ENCODE measurements at places on chromosomes 7 and 10.
A peak's percentile ranks its signal among the peaks of the same experiment; 100 is the strongest.

GRCh38 chr10:128026615-128027300 lies 99.5 kb downstream of the MKI67 start:
- no peak for DNase-seq

GRCh38 chr10:978826-979421 lies 9.3 kb upstream of the GTPBP4 start:
- DNase-seq = no peak

- no peak for DNase-seq
These were observed 59.4 kb downstream of the SEMA3C start for GRCh38 chr7:80859272-80859970.

- DNase-seq = no peak
These were observed 98.4 kb upstream of the PTPRZ1 start for GRCh38 chr7:121774563-121774962.

DNA sequence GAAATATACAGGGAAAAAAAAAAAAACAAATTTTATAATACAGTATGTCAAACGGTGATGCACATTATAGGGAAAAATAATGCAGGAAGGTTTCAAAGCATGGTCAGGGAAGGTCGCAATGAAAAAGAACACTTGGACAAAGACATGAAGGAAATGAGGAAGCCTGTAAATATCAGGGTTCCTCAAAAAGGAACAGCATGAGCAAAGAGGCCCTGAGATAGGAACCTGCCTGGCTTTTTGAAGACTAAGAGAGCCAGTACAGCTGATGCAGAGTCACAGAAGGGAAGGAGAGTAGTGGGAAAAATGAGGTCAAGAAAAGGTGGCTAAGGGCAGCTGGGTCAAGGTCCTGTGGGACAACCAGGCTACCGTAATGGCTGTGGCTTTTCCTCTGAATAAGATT lies 1.9 kb downstream of the VPS41 start:
- DNase-seq = no peak

- DNase-seq = peak; percentile 43
These were observed 743 bp downstream of the RBM17 start for GRCh38 chr10:6089334-6090219.

GRCh38 chr7:5320802-5321396 lies 38.2 kb downstream of the SLC29A4 start:
- DNase-seq = no peak

DNA sequence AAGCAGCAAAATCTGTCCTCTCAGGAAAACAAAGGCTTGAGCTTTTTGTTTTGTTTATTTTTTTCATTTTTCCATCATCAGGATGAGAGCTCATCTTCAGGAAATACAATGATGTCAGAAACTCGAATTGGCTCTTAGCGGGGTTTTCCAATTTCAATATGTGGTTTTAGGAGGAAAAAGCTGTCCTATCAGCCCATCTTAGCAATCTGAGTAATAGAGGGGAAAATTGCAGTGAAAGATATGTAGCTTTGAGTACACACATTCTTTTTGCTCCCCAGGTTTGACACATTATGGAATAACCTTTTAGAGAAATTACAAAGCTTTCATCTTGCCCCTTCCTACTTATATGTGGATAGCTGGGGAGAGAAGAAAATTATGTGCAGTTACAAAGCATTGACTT lies 113.6 kb upstream of the MYO3A start:
- DNase-seq = no peak

All from progenitor cell of endocrine pancreas (in vitro differentiated cells).